ENCODE measurements at places on chromosomes 5 and 9. TPM values are rescaled to one million over a fixed set of nuclear protein-coding genes. Genes with fewer than 3 reads are reported as not detected.

GRCh38 chr5:33341351-33341750 lies 99.4 kb upstream of the TARS1 start:
- no peak for DNase-seq

Gene TRIP13
- total RNA-seq: 3.5 TPM

- no peak for DNase-seq
Measured at GRCh38 chr5:178790371-178790770, 59.9 kb upstream of the ZNF354A start.

Gene PNPLA7
- total RNA-seq: 6.1 TPM

Gene TRIM32
- 14.5 TPM for total RNA-seq

- no peak for DNase-seq
Measured at GRCh38 chr5:42614509-42614908, 142.1 kb upstream of the CCDC152 start.

Gene MYOZ3
- not detected for total RNA-seq

DNA sequence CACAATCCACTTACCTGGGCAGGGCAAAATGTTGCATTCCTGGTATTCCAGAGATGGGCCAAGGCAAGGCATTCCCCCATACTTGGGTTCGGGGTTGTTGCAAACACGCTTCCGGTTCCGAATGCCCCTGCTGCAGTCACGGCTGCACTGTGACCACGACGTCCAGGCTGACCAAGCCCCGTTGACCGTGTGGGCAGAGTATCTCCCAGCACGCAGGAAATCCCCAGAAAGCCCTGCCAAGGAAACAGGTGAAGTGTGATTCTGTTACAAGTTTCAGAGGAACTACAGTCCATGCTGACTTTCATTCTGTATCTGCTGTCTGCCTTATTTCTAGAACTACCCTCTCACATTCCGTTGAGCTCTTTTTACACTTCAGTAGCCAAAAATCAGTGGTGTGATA lies 483.0 kb downstream of the SEMA5A start:
- no peak for DNase-seq

Gene ANKRD34B
- not detected for total RNA-seq

DNA sequence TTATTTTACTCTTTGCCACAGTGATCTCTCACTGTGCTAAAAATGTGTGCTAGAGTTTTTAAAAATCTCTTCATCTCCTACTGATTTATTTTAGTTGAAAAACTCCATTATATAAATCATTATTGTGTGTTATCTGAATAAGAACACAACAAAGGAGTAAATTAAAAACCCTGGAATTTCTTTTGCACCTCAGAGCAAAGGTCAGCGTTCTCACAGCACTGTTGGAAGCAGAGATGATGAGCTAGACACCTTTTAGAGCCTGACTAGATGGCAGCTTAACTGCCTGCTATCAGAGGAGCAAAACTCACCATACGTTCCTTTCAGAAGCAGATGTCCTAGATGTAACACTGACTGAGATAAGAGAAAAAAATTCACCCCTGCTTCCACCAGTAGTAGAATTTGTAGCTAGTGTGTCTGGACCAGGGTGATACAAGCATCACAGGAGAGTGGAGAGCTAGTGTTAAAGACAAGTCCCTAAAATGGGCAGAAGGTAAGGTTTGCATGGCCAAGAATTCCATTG lies 147.1 kb downstream of the ENTREP1 start:
- DNase-seq: no peak

- no peak for DNase-seq
Measured at GRCh38 chr5:54580997-54581811, 63.6 kb downstream of the SNX18 start.

DNA sequence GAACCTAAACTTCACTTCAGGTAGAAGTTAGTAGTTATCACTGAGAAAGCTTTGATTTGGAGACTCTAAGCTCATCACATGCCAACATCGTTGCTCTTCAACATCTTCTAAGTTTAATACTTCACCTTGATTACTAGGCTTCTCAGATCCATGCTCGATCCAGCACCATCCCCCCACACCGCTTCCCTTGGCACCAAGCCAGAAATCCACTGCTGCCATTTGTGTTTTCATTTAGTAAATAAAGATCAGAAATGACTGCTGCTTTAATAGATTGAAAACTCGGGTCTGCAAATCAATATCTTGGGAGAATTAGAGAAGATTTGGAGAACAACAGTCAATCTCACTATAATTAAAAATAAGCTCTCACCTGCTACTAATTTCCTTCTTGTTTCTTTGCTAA lies 214.7 kb upstream of the NR4A3 start:
- DNase-seq: no peak

DNA sequence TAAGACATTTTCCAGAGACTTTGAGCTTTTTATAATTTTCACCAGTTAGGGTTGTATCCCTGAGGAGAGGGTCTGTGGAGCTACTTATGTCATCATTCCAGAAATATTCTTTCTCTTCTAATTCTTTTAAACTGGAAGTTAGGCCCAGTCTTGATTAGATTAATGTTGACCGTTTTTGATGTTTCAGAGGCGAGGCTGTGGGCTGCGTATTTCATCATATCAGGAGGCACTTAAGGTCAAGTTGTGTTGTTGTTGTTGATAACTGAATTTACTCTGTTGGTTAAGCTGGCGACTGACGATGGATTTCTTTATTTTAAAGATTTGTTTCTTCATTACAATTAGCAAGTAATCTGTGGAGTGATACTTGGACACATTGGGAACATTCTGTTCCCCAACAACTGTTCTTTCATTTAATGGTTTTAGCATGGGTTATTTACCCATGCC lies 20.1 kb downstream of the IPO11 start:
- DNase-seq: no peak

Gene TNC
- total RNA-seq: not detected

- no peak for DNase-seq
Measured at GRCh38 chr5:157335534-157336422, 69.9 kb downstream of the CYFIP2 start.

- no peak for DNase-seq
Measured at GRCh38 chr9:115690786-115691496, 462.6 kb upstream of the PAPPA start.

GRCh38 chr5:61167382-61167781 lies 5.1 kb upstream of the SMIM15 start:
- no peak for DNase-seq

DNA sequence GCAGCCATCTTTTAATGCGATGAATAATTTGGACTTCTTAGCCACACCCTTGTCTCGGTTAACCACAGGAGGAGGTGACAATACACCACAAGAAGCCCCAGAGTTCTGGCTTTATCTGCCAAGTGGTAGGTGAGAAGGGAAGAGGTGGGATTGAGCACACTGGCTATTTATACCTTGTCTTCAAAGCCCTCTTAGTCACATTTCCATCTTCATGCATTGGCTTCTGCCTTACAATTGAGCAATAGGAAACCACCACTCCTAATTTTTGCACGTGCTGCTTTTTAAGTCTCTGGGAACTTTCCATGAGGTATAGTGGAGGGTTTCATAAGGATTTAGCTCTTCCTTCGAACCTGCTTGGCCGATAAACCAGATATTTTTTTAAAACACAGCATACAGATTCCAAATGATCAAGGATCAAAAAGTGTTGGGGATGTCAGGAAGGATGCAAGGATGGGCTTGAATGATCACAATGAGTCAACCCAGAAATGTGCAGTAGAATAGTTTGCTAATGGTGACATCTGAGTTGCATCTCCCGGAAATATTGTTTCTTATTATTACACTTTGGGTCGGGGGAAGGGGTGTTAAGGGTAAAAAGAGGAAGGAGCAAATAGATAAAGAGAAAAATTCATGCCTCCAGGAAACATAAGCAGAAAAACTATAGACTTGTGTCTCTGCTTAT lies 25.5 kb downstream of the PLAC8L1 start:
- no peak for DNase-seq

Gene ACTBL2
- not detected for total RNA-seq

GRCh38 chr9:129282272-129282671 lies 104.2 kb upstream of the IER5L start:
- peak; percentile 12 for DNase-seq

DNA sequence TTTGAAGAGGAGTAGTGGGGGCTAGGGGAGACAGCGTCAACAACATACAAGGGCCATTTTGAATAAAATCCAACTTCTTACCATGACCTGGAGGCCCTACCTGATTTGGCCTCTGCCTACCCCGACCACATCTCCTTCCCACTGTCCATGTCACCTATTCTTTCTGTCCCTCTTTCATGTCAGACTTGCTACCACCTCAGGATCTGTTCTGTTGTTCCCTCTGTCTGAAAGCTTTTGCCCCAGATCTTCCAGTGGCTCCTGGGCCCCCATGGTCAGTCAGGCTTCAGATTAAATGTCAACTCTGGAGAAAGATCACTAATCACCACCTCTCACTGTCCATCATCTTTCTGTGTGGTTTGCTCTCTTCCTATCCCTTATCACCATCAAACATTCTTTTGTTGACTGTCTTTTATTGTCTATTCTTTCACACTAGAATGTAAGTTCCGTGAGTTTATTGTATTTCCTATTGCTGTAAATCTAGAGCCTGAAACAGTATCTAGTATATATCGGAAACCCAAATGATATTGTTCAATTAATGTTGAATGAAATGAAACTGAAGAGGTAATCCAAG lies 31.2 kb upstream of the APC start:
- no peak for DNase-seq

GRCh38 chr5:113099822-113100221 lies 123.2 kb downstream of the DCP2 start:
- no peak for DNase-seq

GRCh38 chr5:76393035-76393680 lies 9.9 kb upstream of the IQGAP2 start:
- no peak for DNase-seq

- DNase-seq: no peak
Measured at GRCh38 chr9:127912882-127913281, 4.0 kb downstream of the ST6GALNAC4 start.

DNA sequence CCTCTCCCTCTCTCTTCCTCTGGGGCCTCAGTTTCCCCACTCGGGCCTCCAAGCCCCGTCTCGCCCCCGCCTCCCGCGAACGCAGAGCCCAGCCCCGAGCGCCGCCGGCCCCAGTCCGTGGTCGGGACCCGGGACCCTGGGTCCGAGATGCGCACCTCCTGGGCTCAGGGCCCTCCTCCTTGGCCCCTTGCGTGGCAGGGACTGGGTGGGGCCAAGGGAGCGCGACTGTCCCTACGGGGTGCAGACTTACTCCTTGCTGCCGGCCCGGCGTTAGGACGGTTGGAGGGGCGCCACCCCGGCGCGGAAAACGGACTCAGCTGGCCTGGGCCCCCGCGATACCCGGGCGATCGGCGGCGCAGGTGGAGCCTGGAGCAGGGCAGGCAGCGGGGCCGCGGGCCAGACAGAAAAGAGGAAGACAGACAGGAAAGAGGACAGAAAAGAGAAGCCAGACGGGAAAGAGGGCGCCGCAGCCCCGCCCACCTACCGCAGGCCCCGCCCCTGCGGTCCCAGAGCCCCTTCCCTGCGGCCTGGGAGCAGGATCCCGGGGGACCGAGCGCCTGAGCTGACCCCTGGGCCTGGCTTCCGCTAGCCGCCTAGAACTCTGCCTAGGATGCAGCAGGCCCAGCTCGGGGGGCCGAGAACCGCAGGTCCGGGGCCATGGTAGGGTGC lies at the start of gene GBGT1:
Gene GBGT1 (minus strand): TSS at position 411 of the 669 bp plus-strand sequence. CDS start 1,502 bp downstream, outside the sequence.
- DNase-seq: peak; percentile 70

- DNase-seq: no peak
Measured at GRCh38 chr9:70228611-70229010, 30.2 kb upstream of the SMC5 start.

DNA sequence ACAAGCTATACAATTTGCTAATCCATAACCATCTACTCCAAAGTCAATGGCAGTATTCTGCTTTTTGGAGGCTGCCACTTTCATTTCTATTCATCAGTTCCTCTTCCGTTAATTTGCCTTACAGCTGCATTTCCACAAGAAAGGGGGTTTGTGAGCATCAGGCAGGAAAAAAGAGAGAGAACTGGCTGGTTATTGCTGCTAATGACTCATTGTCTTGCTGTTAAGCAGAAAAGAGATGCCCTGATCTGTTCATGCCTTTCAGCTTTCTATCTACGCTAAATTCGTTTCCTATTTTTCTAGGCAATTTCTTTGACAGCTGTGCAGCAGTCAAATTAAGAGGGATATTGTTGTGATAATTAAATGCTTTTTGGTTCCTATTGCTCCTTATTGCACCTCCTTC lies 65.9 kb upstream of the GNAQ start:
- no peak for DNase-seq

Gene TBC1D2
- total RNA-seq: 2.7 TPM

DNA sequence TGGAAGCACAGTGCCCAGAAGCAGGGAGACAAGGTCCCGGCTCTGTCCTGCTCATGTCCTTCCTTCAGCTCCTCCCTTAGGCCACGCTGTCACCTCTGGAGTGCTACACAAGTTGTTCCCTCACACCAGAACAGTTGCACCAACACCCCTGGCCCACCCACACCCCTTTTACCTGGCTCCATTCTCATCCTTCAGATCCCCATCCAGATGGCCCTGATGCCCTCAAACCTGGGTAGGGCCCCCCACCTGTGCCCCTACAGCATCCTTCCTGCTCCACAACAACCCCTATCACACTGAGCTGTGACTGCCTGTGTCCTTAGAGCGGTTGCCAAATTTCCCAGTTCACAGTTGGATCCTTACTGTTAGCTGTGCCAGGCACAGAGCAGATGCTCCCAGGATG lies 29.2 kb downstream of the ANKS6 start:
- DNase-seq: no peak

Gene PFN3
- not detected for total RNA-seq

- DNase-seq: no peak
Measured at GRCh38 chr5:101390151-101390908, 487.2 kb upstream of the ST8SIA4 start.

Gene SLC45A2
- not detected for total RNA-seq

DNA sequence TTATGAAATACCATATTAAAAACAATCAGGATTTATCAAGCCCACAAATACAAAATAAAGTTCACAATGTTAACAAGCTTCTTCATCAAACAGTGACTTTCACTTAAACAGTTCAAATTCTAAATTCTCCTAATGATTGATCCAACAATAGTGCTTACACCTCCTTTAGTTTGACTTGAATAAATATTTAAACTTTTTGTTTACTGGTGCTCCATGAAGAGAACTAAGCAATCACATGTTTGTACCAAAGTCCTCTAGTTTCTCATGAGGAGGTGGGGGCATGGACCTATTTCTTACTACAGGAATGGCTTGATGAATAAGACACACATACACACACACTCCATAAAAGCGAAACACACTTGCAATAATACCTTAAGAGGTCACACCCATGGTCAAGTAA lies 95.8 kb downstream of the RAPGEF6 start:
- DNase-seq: no peak

DNA sequence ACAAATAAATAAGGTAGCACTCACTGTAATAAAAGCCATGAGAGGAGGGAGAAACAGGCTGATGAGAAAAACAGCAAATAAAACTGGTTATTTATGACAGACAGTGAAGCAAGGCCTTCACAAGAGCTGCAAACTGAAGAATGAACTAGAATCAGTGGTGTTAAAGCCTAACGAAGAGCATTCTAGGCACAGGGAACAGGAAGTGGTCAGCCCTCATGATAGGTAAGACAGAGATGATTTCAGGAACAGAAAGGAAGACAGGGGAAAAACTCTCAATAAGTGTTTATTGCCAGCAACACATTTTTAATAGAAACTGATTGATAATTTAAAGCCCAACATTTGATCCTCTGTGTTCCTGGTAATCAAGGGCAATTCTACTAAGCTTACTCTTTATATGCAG lies 124.5 kb downstream of the EDIL3 start:
- DNase-seq: no peak

Gene ERAP2
- 80.9 TPM for total RNA-seq

Gene GPR151
- total RNA-seq: not detected

GRCh38 chr9:24011009-24011717 lies 185.1 kb upstream of the ELAVL2 start:
- DNase-seq: no peak

Gene RPS23
- total RNA-seq: 4,125 TPM
